ENCODE measurements at places on chromosomes 6 and 20.

GRCh38 chr20:56414842-56415765 is 3.0 kb downstream of the CASS4 start:
- no peak for DNase-seq

- DNase-seq: no peak
Observed at GRCh38 chr6:12548526-12548925, 168.0 kb upstream of the PHACTR1 start.

- no peak for DNase-seq
Observed at GRCh38 chr6:130140084-130140483, 82.7 kb downstream of the SAMD3 start.

- no peak for DNase-seq
Observed at GRCh38 chr20:12570371-12570770, 438.4 kb upstream of the SPTLC3 start.

DNA sequence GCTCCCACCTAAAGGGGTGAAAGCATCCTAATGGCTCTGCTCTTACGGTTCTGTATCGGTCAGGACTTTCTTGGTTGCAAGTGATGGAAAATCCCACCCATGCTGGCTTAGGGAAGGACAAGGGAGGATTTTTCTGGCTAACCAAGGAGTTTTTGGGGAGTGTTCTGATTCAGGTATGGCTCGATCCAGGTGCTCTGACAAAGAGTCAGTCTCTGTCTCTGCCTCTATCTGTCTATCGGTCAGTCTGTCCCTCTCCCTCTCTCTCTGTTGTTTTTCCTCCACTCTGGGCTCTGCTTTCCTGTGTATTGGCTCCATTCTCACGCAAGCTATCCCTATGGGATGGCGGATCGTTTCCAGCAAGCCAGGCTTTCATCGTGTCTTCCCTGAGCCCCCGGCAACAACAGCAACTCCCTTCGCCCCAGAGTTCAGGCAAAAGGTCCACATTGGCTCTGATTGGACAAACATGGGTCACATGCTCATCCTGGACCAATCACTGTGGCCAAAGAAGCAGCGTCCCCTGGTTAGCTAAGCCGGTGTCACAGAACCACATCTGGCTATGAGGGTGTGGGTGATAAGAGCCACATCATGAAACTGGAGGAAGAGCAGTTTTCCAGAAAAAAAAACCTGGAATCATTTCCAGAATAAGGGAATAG is 160.3 kb downstream of the BMP7 start:
- no peak for DNase-seq

GRCh38 chr6:143180826-143181225 is 120.1 kb downstream of the AIG1 start:
- no peak for DNase-seq

DNA sequence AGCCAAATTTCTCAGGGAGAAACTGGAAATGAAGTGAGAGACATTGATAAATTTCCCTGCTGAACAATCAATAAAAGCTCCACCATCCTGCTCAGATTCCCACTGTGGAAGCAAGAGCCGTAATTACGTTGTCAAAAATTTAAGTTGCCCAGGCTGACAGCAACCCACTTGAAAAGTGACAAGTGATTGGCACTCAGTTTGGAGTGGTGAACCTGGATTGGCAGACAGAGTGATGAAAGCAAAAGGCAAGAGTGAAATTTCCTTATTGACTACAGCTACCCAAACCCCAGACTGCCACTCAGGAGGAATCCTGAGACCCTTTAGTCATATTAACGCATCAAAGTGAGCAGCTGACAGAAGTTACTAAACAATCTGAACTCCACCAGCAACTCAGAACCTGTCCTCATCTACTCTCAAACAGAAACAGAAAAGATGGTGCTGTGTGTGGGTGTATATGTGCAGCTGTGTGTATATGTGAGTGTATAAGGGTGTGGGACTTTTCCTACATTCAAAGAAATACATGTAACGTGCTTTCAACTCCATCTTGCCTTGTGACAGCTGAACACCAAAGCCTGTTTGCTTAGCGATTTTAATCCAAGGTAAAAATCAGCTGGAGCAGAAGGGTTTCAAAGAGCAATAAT is 157.4 kb downstream of the PKHD1 start:
- DNase-seq: no peak

- DNase-seq: no peak
Observed at GRCh38 chr6:72321788-72322187, 300.1 kb upstream of the KCNQ5 start.

DNA sequence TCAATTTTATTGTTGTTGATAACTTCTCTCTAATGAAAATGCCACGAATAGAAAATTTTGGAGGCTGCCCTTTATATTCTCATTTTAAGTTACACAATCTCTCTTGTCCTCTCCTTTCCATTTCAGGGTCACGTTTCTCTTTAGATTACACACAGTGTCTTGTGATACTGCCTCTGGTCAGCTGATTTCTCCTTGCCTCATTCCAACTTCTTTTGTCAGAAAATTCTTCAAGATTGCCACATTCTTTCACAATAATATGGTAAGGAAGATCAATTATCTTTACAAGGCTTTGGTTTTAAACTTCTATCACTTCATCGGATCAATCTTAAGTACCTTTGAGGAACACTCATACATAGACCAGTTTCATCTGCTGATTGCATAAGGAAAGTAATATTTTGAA is 370.3 kb downstream of the RFPL4B start:
- DNase-seq: no peak

GRCh38 chr6:81145506-81145905 is 607.0 kb downstream of the TENT5A start:
- no peak for DNase-seq

GRCh38 chr20:44993343-44993742 is 27.0 kb downstream of the STK4 start:
- peak; percentile 24 for DNase-seq

DNA sequence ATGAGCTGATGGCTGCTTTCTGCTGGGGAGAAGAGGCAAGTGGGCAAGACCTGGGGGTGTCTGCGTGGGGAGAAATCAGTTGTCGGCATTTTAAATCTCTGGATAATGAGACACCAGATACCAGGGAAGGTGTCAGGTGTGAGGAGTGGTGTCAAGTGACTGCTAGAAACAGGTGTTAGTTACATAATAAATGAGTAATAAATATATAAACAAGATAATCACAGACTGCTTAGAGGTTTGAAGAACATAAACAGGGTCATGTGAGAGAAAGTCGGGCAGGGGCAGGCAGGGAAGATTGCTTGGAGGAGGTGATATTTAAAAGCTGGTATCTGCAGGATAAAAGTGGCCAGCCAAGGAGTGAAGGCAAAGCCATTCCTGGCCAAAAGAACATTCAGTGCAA is 87.2 kb upstream of the RIN2 start:
- no peak for DNase-seq

DNA sequence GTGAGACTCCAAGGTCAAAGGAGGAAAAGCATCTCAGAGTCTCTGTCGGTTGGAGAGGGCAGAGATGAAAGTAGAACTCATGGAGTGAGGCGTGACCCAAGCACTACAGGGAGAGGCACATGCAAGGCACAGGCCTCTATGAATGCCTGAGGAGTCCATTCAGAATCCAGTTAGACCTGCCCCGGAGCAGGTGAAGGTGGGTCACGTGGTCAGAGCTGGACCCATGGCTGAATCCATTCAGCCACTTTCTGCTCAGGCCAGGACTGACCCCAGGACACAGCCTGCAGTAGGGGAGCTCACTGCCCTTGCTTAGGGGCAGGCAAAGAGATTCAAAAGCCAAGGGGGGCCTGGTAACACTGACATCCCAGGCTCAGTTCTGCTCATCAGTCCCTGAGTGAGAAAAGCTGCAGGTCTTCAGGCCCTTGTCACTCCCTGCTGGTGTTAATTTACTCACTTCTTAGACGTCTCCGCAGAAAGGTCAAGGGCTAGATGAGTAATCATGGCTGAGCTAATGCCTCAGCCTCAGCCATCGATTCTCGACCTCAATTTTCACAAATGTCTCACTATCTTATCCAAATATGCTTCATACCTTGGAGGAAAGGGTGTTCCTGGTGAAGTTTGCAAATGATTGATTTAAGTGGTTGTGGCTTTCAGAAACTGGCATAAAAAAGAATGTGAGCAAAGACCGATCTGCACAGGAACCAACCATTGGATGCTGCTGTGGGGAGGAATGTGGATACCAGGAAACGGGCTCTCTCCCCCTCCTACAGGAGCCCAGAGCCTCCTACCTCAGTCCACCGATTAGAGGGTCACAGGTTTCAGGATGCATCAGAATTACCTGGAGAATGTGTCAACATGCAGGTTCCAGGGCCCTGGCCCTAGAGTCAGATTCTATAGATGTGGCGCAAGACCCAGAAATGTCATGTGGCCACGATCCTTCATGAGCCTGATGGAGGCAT is 584.4 kb downstream of the PTPRT start:
- no peak for DNase-seq

GRCh38 chr6:35230950-35231349 is 17.2 kb downstream of the SCUBE3 start:
- DNase-seq: no peak

GRCh38 chr6:106613590-106613989 is 15.7 kb downstream of the RTN4IP1 start:
- DNase-seq: no peak

DNA sequence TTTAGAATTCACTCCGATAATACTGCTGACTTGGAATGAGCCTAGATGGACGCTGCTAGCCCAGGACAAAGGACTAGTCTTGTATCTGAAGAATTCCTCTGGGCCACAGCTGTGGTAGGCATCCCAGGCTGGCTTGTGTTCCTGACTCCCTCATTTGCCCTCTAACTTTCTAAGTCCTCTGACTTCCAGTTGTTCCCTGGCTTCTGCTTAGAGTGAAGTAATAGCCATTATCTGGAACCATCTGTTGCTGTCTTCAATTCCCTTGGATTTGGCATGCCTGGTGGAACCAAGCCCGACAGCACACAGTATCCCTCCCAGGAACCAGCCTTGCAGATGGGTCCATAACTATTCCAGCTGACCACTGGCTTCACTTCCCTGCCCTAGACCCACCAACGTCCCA is 376.0 kb downstream of the SYNE1 start:
- DNase-seq: no peak

DNA sequence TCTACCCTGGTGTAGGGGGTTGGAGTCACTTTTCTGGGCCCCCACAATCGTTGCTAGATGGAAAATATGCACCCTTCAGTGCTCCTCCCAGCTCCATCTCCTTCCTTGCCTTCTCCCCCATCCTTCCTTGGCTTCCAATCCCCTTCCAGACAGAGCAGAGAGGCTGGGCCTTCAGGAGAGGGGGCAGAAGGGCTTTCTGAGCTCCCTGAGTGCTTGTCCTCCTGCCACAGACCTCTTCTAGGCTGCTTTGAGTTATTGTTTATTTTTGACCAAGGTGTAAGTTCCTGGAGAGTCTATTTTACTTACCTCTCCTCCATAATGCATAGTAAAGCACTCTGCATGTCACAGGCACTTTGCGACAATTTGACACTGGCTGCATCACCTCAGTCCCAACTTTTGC is 96.4 kb upstream of the CNKSR3 start:
- DNase-seq: no peak

GRCh38 chr20:37518606-37519507 is 2.2 kb upstream of the NNAT start:
- DNase-seq: no peak

DNA sequence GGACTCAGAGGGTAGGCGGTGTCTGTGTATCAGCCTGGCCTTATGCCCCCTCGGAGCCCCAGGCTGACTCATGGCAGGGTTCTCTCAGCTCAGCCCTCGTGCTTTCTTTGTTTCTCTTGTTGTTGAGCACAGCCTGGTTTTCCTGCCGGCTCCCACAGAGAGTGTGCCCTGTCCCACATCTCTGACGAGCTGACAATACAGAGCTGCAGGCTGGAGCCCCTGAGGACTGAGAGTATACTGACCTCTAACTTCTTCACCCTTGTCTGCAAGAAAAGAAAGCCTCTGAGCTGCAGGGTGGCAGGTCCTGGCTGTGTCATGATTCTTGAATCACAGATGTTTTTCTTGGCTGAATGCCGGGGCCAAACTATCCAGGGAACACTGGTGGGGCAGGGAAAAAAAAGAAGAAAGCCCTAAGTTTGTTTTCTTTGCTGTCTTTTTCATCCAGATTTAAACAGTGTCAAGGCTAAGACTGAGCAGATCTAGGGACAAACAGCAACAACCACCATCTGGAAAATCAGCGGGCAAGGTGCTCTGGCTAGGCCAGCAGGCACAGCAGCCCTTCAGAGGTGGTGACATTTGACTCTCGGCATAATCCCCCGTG is 63.3 kb upstream of the ZNF133 start:
- peak; percentile 20 for DNase-seq

- DNase-seq: no peak
Observed at GRCh38 chr20:6595704-6596103, 171.8 kb upstream of the BMP2 start.

- DNase-seq: no peak
Observed at GRCh38 chr20:50475681-50476292, 34.4 kb upstream of the PTPN1 start.

DNA sequence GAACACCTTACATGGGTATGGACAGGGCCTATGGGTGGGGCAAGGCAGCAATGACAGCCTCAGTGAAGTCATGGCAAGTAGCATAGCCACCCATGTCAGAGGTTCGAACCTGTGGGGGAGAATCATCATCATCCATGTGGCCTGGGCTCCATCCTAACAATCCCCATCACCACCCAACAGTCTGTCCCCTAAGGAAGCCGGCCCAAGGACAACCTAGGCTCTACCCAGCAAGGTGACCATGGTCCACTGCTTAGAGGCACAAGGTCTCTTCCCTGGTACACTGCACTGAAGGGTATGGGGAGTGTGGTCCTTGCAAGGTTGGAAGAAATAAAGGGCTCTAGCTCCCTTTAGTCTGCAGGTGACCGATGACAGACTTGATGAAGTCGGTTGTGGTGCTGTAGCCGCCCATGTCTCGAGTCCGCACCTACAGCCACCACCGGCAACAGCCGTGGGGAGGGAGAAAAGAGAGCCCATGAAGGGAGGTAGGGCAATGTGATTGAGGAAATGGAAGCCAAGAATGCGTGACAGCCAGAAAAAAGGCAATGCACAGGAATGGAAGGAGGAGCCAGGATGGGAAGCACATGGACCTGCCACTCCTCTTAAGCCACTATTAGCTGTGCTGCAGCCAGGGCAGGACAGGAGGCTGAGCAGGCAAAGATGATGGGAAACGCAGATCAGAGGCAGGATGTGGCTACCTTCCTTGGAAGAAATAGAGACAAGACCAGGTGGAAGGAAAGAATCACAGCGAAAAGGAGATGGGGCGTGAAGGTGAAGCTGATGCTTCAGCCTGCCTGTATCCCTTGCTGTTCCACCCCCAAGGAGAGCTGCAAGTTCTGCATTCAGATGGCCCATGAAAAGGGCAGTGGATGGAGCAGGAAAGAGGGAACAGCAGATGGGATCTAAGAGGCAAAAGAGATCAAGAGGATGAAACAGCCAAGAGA is 5.3 kb downstream of the IDH3B start:
- no peak for DNase-seq

- DNase-seq: no peak
Observed at GRCh38 chr20:34773726-34774125, 51.7 kb downstream of the NCOA6 start.

GRCh38 chr6:34067814-34068213 is 78.1 kb downstream of the GRM4 start:
- no peak for DNase-seq

Data from Panc1 (cell line).